Activated gamma-delta T cell treated with Interleukin-2 at 50 U/mL for 16 hours (primary cell): ENCODE measurements at places on chromosomes 5 and 9.

DNA sequence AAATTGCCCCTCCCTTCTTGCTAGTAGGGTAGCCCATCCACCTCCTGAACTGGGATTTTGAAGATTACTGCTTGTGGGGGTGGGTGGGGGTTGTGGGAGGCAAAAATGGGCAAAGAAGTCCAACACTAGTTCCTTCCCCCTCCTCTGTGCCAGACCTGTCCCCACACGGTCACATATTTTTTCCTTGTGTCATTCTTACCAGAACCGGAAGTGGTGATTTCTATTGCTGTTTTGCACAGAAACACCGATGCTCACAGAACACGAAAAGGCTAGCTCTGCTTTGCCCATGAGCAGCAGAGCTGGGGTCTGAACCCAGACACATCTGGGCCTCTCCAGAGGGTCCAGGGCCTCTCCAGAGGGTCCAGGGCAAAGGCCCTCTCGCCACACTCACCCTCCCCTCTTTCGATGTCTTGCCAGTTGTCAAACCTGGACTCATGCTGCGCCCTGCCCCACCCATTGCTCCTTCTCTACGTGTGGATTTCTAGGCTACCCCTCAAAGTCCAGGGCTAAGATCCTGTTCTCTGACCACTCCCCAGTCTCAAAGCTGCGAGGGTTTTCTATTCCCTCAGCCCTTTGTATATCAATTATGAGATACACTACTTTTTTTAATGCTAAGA lies 264.4 kb upstream of the MSX2 start:
- no peak for DNase-seq

DNA sequence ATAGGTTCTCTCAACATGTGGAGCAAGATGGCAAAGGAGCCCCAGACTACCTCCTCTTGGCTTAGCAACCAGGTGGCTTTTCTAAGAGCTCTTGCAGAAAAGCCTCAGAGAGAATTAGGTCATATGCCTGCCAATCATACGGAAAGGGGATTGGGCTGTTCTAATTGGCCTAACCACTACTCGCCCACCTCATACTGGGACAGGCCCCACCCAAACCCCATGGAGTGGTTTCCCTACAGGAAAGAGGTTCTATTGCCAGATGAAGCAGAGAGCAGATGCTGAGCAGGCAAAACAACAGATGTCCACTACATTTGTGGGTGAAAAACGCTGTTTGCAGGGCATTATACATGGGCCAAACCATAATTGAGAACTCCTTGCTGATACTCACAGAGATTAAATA lies 29.0 kb downstream of the ABLIM3 start:
- DNase-seq, result no peak

- DNase-seq, result no peak
These were observed 13.6 kb downstream of the FNBP1 start for GRCh38 chr9:130029223-130029973.

DNA sequence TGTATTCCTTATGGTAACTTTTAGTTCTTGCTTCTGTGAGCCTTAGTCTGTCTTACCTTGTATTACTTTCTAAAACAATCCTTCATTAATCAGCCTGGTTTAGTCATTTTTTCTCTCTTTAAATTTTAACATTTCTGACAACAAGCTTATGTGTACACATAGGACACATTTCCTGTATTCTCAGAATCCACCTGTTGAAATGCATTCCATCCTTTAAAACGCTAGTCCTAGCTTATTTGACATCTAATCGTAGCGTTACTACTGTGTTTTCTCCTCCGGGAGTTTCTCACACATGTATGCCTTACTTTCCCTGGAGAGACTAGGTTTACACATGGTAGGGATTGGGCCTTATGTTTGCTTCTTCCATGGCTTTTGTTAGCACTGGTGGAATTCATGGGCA lies 3.8 kb downstream of the TARS1 start:
- DNase-seq, result no peak

- no peak for DNase-seq
These were observed 26.4 kb downstream of the LPCAT1 start for GRCh38 chr5:1497242-1497777.

DNA sequence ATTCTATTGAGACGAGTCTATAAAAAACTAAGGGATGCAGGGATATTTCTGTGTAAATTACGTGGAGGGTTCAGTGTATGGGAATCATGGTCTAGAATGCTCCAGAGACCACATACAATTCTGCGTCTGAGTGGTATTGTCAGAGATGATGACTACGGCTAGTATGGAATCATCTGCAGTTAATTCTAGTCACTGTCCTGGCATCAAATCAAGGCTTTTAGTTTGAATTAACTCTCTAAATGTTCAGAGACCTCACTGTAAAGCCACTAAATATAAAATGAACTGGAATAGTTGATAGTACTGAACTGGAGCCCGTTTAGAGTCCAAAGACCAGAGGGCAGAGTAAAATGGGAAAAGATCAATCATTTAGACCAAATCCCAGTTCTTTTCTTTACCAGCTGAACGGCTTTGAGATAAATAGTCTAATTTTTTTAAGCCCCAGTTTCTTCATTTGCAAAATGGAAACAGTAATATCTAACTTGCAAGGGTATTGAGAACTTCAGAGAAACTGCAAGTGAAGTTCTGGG lies 599.8 kb downstream of the EBF1 start:
- no peak for DNase-seq

- DNase-seq, result no peak
These were observed 18.5 kb upstream of the RORB start for GRCh38 chr9:74478606-74479005.

GRCh38 chr9:128164307-128164885 lies 4.3 kb downstream of the BBLN start:
- no peak for DNase-seq

DNA sequence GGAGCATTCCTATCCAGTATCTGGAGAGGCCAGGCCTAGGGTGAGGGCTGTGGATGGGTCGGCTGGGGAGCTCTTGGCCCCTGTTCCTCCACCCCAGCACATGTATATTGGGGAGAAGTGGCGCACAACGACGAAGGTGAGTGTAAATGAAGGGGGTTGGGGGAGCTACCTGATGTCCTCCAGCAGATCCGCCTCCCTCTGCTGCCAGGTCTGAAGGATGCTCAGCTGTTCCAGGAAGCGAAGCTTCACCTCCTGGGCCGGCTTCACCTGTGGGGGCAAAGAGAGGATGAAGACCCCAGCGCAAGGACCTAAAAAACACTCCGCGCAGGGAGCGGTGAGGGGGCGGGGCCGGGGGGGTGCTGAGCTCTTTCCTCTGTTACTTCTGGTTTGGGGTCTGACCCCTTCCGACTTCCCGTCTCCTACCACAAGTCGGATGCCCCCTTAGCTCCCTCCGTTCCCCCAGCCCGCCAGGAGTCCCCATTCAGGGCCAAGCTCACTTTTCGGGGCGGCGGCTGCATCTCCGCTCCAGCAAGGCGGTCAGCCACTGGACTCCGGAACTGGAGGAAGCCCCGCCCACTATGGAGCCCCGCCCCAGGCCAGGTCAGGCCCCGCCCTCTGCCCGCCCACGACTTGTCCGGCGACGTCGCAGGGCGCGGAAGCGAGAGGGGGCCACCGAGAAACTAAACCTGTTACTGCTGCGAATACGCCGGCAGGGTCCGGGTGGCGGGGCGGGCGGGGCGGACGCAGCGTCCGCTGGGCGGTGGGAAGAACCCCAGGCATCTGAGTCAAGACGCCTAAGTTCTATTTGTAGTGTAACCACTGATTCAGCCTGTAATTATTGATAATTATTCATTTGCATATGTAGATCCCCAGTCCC lies at the start of gene FCHSD1:
Gene FCHSD1 (minus strand): TSS at position 568 of the 877 bp plus-strand sequence. CDS start 50 bp downstream, at position 518.
- peak; percentile 79 for DNase-seq

DNA sequence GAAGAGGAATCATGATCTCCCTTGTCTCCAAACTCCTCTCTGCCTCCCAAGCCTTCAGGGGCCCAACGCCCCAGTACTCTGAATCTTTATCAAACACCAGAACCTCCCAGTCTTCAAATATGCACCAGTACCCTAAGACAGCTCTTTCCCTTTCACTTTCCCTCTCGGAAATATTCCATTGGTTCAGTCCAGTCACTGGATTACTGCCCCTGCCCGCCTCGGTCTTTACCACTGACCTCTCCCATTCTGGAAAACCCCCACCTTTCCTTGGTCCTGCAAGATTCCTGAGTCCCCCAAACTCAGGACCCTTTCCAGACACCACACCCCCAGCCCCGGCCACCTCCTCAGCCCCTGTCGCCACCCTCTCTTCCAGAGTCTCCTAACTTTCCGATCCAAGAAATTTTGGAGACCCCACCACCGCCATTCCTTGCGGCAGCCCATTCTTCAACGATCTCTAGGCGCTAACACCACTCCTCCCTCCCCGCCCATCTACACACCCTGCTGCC lies 674 bp downstream of the C5orf15 start:
- DNase-seq, result no peak
